Activated T-cell treated with anti-CD3 and anti-CD28 coated beads, Interleukin-2, amount 50 U/mL, for 72 hours (primary cell): ENCODE measurements at places on chromosomes 13 and 19. TPM values are rescaled to one million over a fixed set of nuclear protein-coding genes. Genes with fewer than 3 reads are reported as not detected.

ZNF699 gene
- 14.0 TPM for total RNA-seq

MUC16 gene
- 0.05 TPM for total RNA-seq

ARL11 gene
- total RNA-seq, result 0.35 TPM

CFAP97D2 gene
- total RNA-seq, result 0.36 TPM

KLK15 gene
- not detected for total RNA-seq

ACTMAP gene
- total RNA-seq, result 45.1 TPM

SCAMP4 gene
- total RNA-seq, result 36.5 TPM

ZNF837 gene
- 2.3 TPM for total RNA-seq

KIR2DL1 gene
- total RNA-seq, result 0.24 TPM

SELENOV gene
- not detected for total RNA-seq

FPR1 gene
- total RNA-seq, result not detected

NUDT15 gene
- total RNA-seq, result 15.1 TPM

VSTM1 gene
- total RNA-seq, result not detected

PRR19 gene
- total RNA-seq, result 0.86 TPM

DNA sequence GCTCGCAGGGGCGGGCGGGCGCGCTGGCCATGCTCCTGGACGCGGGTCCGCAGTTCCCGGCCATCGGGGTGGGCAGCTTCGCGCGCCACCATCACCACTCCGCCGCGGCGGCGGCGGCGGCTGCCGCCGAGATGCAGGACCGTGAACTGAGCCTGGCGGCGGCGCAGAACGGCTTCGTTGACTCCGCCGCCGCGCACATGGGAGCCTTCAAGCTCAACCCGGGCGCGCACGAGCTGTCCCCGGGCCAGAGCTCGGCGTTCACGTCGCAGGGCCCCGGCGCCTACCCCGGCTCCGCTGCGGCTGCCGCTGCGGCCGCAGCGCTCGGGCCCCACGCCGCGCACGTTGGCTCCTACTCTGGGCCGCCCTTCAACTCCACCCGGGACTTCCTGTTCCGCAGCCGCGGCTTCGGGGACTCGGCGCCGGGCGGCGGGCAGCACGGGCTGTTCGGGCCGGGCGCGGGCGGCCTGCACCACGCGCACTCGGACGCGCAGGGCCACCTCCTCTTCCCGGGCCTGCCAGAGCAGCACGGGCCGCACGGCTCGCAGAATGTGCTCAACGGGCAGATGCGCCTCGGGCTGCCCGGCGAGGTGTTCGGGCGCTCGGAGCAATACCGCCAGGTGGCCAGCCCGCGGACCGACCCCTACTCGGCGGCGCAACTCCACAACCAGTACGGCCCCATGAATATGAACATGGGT is 599 bp downstream of the ZIC2 start:
- no peak for DNase-seq

DNA sequence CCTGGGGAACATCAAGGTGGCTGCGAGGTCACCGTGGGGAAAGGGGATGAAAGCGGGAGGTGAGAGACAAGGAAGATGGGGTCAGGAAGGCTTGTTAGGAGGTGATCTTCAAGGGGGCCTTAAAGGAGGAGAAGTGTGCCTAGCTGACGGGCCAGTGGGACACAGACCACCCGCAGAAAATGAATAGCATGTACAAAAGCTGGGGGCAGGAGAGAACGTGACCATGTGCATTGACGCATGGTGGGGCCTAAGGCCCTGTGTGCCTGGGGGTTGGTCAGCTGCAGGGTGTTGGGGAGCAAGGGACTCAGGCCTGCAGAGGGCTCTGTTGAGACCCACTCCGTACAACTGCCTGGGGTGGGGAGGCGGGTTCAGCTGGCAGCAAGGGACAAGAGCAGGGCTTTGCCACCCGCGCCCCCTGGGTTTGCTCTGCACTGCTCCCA is 5.9 kb downstream of the RAB8A start:
- DNase-seq, result no peak

DNA sequence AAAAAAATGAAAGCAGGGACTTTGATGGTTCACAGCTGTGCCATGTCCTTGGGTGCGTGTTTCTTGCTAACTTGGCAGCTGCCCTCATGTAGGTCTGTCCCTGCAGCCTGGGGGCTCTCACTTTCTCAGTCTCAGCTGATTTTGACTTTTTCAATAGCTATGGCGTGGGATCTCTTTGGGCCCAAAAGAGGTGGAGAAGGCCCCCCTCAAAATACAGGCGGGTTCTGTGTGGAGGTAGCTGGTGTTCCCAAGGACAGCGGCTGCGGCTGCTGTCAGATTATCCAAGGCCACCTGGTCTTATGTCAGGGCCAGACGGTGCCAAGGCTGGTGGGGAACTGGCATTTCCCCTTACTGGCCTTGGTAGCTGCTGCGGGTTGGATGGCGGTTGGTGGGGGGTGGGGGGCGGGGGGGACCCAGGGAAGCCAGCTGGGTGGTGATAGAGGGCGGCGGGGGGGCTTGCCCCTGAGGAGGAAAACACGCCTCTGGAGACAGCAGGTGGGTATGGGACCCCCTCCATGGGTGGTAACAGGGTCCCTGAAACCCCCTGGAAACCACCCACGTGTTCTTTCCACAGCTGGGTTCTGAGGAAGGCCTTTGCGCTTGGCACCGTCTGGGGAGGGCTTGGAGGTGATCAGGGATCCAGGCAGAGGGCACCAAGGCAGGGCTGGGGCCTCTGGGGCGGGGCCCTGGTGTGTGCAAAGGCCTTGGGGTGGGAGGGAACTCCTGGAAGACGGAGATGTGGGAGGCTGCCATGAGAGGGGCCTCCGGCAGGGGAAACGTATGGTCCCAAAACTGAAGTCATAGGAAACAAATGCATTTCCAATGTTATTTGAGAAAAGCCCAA is 4.1 kb downstream of the TIMM13 start:
- no peak for DNase-seq

GRCh38 chr13:40503966-40504591 is 162.4 kb downstream of the FOXO1 start:
- DNase-seq, result no peak

DNA sequence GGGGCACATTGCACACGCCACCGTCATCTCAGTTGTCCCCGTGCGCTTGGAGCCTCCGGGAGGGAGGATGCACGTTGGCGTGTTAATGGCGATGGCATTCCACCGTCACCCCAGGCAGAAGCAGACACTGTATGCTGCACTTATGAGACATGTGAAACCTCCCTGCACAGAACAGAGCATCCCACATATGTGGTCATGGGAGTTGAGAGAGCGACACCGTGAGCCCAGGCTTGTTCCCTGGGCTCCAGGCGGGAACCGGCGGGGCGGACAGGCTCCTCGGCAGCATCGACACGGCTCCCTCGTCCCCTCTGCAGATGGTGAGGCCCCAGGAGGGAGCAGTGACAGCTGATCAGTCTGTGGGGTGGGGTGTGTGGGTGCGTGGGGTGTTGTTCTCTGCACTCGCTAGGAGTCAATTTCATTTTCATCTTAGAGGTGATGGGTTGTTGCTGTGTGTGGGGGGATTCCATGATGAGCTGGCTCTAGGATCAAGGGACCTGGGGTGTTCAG is 40.4 kb downstream of the CRTC1 start:
- DNase-seq, result no peak

DNA sequence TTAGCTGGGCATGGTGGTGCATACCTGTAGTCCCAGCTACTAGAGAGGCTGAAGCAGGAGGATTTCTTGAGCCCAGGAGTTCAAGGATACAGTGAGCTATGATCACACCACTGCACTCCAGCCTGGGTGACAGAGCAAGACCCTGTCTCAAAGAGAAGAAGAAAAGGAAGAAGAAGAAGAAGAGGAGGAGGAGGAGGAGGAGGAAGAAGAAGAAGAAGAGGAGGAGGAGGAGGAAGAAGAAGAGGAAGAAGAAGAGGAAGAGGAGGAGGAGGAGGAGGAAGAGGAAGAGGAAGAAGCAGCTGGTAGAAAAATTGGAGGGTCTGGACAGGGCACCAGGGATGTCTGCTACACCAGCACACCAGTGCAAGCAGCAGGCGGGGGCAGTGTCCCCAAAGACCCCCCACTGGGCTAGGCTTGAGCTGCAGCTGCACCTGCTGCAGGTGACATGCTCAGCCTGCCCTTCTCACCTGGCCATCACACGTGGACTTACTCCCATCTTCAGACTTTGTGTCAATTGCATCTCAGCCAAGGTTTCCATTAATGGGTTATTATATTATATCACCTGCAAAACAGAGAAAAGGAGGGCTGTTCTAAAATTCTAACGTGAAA is 180.9 kb upstream of the ZNF507 start:
- no peak for DNase-seq

- DNase-seq, result no peak
Observed at GRCh38 chr19:43688059-43688701, 18.2 kb upstream of the PLAUR start.

DNA sequence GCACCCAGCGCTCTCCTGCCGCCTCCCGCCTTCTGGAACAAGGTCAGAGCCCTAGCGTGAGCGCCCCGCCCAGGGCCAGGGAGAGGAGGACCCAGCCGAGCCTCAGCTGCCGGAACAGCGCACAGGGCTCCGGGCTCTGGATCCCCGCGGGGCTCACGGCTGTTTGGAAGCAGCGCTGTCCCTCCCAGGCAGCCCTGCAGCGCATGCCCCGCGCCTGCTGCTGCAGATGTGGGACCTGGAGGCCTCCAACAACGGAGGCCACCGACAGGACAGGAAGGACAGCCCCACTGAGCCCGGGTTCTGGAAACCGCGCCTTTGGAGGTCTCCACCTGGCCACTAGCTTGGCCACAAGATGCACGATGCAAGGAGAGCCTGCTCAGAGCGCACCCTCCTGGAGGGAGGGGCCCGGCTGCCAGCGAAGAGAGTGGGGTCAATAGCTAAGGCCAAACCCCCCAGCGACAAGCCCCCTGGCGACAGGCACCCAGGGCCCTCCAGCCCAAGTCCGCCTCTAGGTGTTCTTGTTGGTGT is 12.6 kb downstream of the ZSCAN18 start:
- DNase-seq, result no peak

DNA sequence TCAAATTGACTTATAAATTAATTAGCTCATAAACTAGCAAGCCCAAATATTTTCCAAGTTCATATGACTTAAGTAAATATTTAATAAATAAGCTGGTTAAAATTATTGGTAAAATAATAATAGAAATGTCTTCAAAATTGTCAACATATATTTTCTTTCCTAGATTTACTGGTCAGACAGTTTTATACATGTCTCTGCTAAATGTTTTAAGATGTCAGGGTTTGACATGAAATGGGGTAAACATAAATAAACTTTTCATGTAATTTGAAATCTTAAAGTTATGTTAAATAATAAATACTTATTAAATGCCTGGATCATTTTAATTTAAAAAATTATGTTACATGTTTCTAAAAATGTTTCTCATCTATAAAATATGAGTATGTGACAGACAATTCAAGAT is 18.3 kb upstream of the CYSLTR2 start:
- no peak for DNase-seq

GRCh38 chr19:13788991-13789390 is 6.3 kb upstream of the ZSWIM4 start:
- DNase-seq, result no peak

DNA sequence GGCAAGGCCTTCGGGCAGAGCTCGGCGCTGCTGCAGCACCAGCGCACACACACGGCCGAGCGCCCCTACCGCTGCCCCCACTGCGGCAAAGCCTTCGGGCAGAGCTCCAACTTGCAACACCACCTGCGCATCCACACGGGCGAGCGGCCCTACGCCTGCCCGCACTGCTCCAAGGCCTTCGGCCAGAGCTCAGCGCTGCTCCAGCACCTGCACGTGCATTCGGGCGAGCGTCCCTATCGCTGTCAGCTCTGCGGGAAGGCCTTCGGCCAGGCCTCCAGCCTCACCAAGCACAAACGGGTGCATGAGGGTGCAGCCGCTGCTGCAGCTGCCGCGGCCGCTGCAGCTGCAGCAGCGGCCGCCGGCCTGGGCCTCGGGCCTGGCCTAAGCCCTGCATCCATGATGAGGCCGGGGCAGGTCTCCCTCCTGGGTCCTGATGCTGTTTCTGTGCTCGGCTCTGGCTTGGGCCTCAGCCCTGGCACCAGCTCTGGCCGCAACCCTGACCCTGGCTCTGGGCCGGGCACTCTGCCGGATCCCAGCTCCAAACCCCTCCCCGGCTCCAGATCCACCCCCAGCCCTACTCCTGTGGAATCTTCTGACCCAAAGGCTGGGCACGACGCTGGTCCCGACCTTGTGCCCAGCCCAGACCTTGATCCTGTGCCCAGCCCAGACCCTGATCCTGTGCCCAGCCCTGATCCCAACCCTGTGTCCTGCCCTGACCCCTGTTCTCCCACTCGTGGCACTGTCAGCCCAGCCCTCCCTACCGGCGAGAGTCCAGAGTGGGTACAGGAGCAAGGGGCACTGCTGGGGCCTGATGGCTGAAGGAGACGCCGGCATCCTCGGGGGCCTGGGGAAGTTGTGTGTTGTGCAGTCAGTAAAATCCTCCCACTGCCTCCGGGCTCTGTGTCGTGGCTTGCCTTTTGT is 2.0 kb upstream of the MCOLN1 start:
- DNase-seq, result no peak

GRCh38 chr19:29371251-29372090 is 154.3 kb upstream of the VSTM2B start:
- DNase-seq, result no peak

DNA sequence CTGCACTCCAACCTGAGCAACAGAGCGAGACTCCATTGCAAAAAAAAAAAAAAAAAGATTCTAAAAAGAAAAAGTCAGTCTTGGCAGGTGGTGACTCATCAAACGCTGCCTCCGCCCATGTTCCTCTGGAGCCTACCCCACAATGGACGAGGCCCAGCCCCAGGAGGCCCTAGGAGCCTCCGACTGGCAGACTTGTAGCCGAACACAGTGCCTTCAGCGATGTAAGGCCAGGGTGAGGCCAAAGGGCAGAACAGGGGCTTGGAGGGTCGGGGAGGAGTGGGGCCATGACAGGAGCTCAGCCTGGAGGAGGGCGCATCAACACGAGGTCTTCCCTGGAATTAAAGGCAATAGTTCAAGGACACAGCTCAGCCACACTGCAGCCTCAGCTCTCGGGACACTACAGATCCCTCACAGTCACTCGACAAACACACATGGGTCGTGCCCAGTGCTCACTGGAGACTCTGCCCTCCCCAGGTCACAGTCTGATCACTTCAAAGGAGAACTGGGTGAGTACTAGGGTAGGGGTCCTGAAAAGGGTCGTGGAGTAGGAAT is 5.1 kb downstream of the USE1 start:
- no peak for DNase-seq
